CD4-positive, alpha-beta T cell treated with Interleukin-10 for 1 hour (primary cell): ENCODE measurements at places on chromosomes 2 and 18.
A peak's percentile ranks its signal among the peaks of the same experiment; 100 is the strongest.

DNA sequence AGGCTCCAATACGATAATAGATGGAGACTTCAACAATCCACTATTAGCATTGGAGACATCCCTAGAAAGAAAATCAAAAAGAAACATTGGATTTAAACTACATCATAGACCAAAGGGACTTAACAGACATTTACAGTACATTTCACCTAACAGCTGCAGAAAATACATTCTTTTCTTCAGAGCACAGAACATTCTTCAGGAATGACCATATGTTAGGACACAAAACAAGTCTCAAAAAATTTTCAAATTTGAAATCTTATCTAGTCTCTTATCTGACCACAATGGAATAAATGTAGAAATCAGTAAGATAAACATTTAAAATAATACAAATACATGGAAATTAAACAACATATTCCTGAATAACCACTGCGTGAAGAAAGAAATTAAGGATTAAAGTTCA is 68.7 kb downstream of the STRADB start:
- DNase-seq: no peak

DNA sequence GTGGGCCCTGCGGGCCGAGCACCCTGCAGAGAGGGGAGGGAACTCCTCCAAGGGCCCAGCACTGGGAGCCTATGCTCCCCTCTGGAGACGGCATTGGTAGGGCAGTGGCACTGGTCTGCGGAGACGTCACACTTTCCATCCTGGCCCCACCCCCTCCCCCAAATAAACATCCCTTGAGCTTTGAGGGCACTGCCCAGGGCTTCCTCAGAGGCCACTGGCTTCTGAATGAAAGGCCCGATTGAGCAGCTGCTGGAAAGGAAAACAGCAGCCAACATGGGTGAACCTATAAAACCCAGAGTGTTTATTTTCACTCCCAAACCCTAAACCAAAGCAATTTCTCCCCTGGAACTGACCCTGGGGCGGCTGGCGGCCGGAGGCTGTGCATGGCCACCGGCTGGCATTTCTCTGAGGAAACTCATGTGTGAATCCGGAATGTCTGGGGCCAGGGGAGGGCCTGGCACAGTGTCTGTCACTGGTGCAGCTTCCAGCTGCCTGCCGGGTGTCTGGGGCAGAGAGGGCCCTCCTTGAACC is 138.9 kb downstream of the DYSF start:
- DNase-seq: no peak

DNA sequence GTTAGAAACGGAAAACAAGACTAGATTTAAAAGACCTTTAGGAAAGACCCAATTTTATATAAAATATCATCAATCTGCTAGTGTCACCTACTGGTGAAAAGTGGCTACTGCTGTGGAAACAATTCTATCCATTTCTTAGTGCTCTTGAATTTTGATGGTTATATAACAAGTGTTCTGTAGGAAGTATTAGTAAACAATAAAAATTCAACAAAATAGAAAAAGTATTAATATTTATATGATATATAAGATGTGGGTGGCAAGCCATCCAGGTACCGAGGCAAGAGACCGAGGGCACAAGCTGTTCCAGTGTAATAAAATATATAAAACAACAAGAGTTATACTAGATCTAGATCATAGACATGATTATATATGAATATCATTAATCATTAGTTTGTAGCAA is 6.2 kb upstream of the TMEM87B start:
- DNase-seq: peak; percentile 74

DNA sequence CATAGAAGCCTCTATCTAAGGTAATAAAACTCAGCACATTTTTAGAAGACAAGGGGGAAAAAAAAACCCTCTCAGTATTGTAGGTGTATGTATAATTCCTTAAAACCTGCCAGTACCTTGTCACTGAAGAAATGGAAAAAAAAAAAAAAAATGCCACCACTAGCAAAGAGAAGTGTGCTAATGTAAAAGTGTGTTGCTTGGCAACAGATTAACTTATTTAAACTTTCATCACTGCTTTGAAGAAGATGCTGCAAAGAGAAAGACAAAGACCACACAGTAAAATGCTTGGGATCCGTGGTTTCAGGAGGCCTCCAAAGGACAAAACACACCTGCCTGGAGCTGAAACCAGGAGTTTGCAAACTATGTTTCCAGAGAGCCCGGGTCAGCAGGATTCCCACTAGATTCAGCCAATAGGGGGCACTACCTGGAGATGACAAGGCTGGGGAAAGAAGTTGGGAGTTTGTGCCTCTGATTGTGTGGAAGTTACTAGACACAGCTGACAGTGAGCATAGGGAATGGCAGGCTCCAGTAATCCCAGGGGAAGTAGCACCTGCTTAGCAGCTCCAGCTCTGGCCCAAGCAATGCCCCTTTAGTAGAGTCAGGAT is 169.1 kb upstream of the TRIB2 start:
- no peak for DNase-seq

DNA sequence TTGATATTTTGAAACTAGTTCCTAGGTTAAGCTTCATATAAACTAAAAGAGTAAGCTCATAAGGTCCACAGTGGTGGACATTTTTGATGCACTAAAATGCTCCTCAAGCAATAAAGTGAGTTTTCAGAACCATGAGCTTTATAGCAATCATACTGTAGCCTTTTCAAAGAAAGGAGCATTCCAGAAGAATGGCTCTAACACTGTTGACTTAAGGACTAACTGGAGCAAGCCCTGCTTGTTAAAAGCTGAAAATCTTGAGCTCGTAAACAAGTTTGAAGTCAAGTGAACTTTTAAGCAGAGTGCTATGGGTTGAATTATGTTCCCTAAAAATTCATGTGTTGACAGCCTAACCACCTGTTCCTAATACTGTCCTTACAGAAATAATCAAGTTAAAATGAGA is 38.0 kb downstream of the KYNU start:
- DNase-seq: no peak

GRCh38 chr2:23788100-23788499 is 138.8 kb downstream of the ATAD2B start:
- DNase-seq: peak; percentile 34

DNA sequence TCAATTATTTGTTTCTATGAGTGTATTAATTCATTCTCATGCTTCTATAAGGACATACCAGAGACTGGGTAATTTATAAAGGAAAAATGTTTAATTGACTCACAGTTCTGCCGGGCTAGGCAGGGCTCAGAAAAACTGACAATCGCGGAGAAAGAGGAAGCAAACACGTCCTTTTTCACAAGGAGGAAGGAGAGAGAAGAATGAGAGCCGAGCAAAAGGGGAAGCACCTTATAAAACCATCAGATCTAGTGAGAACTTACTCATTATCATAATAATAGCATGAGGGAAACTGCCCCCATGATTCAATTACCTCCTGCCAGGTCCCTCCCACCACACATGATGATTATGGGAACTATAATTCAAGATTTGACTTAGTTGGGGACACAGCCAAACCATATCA is 294.0 kb downstream of the DSC3 start:
- no peak for DNase-seq

DNA sequence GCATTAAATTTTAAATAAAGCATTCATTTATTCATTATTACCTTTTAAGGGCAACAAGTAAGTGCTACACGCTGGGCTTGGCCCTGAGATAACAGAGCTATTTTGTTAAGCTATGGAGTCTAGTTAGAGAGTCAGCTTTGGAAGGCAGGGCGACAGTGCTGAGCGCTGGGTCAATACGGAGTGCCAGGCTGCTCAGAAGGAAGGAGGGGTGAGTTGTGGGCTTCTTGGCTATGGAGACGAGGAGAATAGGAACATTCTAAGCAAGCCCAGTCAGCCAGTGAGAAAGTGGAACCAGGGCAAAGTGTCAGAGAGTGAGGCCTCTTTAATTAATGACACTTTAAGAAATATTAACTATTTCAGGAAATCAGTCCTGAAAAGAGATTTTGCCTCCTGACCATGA is 288.4 kb downstream of the LRRTM1 start:
- no peak for DNase-seq

DNA sequence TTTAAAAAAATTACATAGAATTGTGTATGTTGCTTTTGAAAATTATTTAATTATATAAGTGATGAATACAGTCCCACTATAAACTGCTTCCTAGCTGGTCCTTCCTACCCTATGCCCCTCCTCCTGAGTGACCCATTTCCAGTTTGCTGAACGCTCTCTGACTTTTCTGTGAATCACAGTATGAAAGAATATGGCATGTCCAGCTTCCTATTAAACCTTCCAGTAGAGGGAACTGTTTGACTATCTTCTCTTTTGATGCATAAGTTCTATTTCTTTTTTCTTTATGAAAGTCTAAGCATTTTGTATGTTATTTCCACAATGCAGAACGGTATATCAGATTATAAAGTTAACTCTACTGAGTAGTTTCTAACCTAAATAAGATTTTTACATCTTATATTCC is 41.3 kb downstream of the PSMG2 start:
- peak; percentile 57 for DNase-seq

DNA sequence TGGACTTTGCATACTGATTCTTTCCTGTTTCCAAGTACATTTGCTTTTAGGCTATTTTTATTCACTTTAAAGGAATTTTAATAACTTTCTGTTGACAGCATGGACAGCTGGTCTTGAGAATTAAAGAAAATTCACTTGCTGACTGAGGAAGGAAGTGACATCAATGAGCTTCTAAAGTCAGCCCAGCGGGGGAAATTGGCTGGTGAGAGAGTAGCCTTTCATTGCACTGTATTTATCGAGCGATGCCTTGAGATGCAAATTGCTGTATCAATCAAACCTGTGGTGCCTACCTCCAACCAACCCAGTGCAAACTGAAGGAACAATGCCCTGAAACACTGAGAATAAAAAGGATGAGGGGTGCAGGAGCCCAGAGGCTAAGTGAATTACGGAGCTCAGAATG is 91.4 kb upstream of the AQP4 start:
- no peak for DNase-seq

DNA sequence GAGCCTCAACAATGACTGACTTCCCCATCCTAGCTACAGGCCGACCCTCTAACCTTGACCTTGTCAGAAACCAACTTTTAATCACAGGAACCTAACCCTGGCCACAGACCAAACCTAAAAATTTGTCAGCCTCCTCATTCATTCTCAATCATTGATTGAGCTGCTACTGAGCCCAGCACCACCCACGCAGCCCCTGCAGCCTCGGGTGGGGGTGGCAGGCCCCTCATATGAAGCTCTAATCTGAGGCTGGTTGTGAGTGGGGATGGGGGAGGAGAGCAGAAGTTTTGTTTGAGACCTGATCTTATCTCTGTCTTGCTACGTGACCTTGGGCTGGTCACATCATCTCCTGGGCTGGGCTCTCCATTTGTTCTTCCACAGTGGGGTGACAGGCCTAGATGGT is 99.5 kb upstream of the EPAS1 start:
- DNase-seq: no peak

- DNase-seq: no peak
Measured at GRCh38 chr2:45928946-45929345, 277.5 kb downstream of the PRKCE start.

DNA sequence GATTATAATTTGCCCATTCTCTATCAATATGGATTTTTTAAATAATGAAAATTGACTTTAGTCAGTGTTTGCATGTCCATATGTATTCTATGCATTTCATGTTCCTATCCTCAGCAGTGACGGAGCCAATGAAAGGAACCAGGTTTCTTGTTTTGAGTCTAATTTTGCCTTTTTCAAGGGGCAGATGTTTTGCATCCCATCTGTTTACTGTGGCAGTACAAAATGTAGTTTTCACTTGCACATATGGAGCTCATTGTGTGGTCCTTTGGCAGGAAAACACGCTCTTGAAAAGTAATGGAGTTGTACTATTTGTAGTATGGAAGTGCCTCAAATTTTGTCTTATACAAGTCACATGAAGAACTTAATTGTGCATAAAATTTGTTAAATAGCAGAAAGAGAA is 127.8 kb downstream of the AGPS start:
- DNase-seq: no peak

DNA sequence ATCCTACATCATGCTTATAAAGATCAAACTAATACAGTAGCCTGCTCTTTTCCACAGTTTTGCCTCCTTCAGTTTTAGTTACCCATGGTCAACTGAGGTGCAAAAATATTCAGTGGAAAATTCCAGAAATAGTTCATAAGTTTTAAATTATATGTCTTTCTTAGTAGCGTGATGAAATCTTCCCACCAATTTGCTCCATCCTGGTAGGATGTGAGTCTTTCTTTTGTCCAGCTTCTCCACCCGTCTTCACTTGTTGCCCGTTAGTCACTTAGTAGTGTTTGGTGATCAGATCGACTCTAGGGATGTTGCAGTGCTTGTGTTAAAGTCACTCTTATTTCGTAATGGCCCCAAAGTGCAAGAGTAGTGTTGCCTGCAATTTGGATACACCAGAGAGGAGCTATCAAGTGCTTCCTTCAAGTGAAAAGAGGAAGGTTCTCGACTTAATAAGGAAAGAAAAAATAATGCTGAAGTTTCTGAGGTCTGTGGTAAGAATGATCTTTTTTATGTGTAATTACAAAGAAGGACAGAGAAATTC is 57.0 kb downstream of the CEP192 start:
- no peak for DNase-seq

- DNase-seq: no peak
Measured at GRCh38 chr2:221254299-221254698, 317.8 kb downstream of the EPHA4 start.
